ENCODE measurements at places on chromosomes 16 and 17. TPM values are rescaled to one million over a fixed set of nuclear protein-coding genes. Genes with fewer than 3 reads are reported as not detected.

CES1 gene
- 1.5 TPM for polyA plus RNA-seq

CHTF18 gene
- polyA plus RNA-seq = 2.2 TPM

NPW gene
- polyA plus RNA-seq = 0.43 TPM

EPN3 gene
- not detected for polyA plus RNA-seq

SULT1A3 gene
- polyA plus RNA-seq = 4.6 TPM

OTOP2 gene
- not detected for polyA plus RNA-seq

CPNE7 gene
- polyA plus RNA-seq = 0.21 TPM

ODAD4 gene
- polyA plus RNA-seq = 0.31 TPM

ZNF594 gene
- polyA plus RNA-seq = 1.1 TPM

PRSS22 gene
- not detected for polyA plus RNA-seq

PROCA1 gene
- polyA plus RNA-seq = 0.32 TPM

NHERF2 gene
- 86.2 TPM for polyA plus RNA-seq

SCARF1 gene
- polyA plus RNA-seq = 4.1 TPM

EARS2 gene
- 22.5 TPM for polyA plus RNA-seq

AOC3 gene
- polyA plus RNA-seq = 9.3 TPM

TNFRSF17 gene
- polyA plus RNA-seq = not detected

NXPH3 gene
- polyA plus RNA-seq = 0.75 TPM

ZNF821 gene
- 3.0 TPM for polyA plus RNA-seq

DYNLRB2 gene
- 0.22 TPM for polyA plus RNA-seq

CCL23 gene
- 0.38 TPM for polyA plus RNA-seq

SMARCD2 gene
- 12.1 TPM for polyA plus RNA-seq

NKD1 gene
- polyA plus RNA-seq = 0.04 TPM

TEDC2 gene
- 0.34 TPM for polyA plus RNA-seq

TEKT5 gene
- polyA plus RNA-seq = not detected

CDH15 gene
- polyA plus RNA-seq = 19.9 TPM

TBC1D3E gene
- polyA plus RNA-seq = not detected

NTN3 gene
- polyA plus RNA-seq = 0.01 TPM

NARF gene
- polyA plus RNA-seq = 37.0 TPM

FOXC2 gene
- polyA plus RNA-seq = 0.18 TPM

DYNC1LI2 gene
- polyA plus RNA-seq = 38.3 TPM

SBK1 gene
- 5.3 TPM for polyA plus RNA-seq

KRTAP9-8 gene
- polyA plus RNA-seq = not detected

LGALS9 gene
- 7.9 TPM for polyA plus RNA-seq

SLC13A2 gene
- not detected for polyA plus RNA-seq

C16orf90 gene
- polyA plus RNA-seq = not detected

SLFN5 gene
- 1.7 TPM for polyA plus RNA-seq

LRRC36 gene
- polyA plus RNA-seq = 0.11 TPM

SCNN1B gene
- polyA plus RNA-seq = 0.76 TPM

MYH10 gene
- polyA plus RNA-seq = 1.8 TPM

SERPINF2 gene
- 3.7 TPM for polyA plus RNA-seq

KRTAP2-2 gene
- not detected for polyA plus RNA-seq

ZNF423 gene
- 4.4 TPM for polyA plus RNA-seq

G6PC1 gene
- not detected for polyA plus RNA-seq

CEMP1 gene
- polyA plus RNA-seq = 0.16 TPM

NPIPA3 gene
- 1.4 TPM for polyA plus RNA-seq

PSMD11 gene
- 326 TPM for polyA plus RNA-seq

KRTAP4-4 gene
- not detected for polyA plus RNA-seq

ELMO3 gene
- 0.53 TPM for polyA plus RNA-seq

TBCD gene
- polyA plus RNA-seq = 31.4 TPM

KRTAP3-1 gene
- polyA plus RNA-seq = not detected

CTRB1 gene
- 0.03 TPM for polyA plus RNA-seq

COL1A1 gene
- polyA plus RNA-seq = 3.3 TPM

SLFN14 gene
- polyA plus RNA-seq = not detected

EMP2 gene
- polyA plus RNA-seq = 8.0 TPM

CCL16 gene
- not detected for polyA plus RNA-seq

C16orf92 gene
- polyA plus RNA-seq = not detected

ZSCAN10 gene
- polyA plus RNA-seq = 0.07 TPM
